Activated CD4-positive, alpha-beta T cell treated with anti-CD3 and anti-CD28 coated beads, Interleukin-2, amount 50 U/mL, for 4 hours (primary cell): ENCODE measurements at places on chromosomes 6 and 20.

- DNase-seq, result no peak
Observed at GRCh38 chr6:116996842-116997241, 119.8 kb downstream of the RFX6 start.

DNA sequence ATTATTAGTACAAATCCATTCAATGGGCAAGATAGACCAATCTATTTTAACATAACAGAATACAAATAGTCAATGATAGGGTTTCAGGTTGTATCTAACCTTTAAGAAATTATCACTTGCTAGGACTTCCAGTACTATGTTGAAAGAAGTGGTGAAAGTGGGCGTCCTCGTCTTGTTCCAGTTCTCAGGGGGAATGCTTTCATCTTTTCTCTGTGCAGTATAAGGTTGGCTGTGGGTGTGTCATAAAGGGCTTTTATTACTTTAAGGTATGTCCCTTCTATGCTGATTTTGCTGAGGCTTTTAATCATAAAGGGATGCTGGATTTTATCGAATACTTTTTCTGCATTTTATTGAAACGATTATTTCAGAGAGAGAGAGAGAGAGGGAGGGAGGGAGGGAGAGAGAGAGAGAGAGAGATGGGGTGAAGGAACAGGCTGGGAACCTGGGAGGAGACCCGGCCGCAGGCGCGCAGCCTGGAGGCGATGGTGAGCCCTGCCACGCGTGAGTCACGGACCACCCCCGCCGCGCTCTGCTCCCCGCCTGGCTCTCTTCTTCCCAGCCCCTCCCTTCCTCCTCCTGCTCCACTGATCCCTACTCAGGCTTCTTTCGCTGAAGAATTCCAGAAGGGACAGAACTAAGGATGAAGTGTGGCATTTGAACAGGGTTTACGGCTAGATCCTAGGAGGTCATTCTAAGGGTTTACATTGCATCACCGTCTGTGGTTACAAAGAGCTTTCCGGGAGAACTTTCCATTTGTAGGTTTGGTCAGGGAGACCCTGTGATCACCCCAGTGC lies 45.5 kb upstream of the HLA-E start:
- DNase-seq, result no peak

GRCh38 chr20:35344354-35344837 lies 52.2 kb upstream of the FAM83C start:
- DNase-seq, result no peak

- peak; percentile 36 for DNase-seq
Observed at GRCh38 chr6:26158581-26159356, 71.5 kb downstream of the HFE start.

DNA sequence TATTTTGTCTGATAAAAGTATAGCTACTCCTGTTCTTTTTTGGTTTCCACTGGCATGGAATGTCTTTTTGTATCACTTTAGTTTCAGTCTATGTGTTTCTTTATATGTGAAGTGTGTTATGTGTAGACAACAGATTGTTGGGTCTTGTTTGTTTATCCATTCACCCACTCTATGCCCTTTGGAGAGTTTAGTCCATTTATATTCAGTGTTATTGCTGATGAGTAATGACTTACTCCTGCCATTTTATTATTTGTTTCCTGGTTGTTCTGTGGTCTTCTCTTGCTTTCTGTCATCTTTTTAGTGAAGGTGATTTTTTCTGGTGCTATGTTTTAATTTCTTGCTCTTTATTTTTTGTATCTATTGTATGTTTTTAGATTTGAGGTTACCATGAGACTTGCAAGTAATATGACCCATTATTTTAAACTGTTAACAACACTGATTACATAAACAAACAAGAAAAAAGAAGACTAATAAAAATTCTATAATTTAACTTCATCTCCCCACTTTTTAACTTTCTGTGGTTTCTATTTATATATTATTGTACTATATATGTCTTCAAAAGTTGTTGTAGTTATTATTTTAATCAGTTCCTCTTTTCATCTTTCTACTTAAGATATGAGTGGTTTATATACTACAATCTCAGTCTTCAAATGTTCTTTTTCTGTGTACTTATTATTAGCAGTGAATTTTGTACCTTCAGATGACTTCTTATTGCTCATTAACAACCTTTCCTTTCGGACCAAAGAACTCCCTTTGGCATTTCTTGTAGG lies 323.4 kb downstream of the BTBD9 start:
- no peak for DNase-seq

DNA sequence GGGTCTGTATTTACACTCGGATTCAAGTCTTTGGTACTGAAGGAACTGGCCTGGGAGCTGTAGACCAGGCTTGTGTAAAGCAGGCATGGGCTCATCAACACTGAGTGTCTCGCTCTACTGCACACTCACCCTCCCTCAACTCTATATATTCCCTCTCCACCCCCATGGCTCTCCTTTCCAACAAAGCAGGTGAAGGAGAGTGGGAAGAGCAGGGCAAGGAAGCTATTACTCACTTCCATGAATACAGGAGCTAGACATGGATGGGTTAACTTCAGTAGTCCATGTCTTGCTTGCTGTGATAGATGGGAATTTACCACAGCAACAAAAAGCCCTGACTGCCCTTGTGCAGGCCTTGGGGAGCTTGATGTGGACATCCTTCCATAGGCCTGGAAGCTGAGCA lies 20.7 kb upstream of the SLC2A12 start:
- DNase-seq, result no peak

DNA sequence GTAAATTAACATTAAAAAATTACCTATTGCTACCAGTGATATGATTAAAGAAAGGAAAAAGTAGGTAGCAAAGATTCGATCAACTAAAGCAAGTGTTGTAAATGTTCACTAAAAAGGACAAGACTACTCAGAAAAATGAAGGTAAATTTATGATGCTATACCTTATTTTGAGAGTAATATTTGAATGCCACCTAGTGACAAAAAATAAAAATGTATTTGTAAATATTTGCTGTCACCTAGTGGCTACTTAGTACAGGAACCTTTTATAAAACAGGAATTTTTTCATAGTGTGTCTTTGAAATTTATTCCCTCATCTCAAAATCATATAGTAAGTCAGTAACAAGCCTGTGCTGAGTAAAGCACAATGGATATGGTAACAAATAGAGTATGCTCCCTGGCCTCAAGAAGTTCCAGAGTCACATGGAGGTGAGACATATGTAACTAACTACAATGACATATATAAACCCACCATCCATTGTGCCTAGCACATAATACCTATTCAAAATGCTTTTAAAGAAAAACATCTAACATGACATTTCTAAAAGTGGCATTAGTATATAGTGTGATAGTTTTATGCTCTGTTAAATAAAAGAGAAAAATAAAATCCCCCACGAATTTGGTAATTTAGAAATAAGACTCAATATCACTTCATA lies 193.1 kb upstream of the SIM1 start:
- no peak for DNase-seq

DNA sequence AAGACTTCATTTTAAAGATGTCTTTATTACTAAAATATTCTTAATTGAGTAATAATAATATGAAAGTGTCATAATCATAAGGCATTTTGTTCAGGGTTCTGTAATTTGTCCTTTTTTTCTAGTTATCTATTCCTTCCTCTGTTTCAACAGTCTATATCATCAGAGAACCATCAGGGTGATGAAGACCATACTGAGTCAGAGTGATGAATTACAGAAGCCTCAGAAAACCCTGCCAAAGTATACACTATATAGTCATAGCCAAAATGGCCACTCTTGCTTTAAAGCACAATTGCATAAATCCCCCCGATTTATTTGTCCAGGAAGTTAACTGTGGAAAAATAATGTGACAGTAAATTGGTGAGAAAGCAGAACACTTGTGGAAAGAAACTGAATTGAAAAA lies 735.0 kb downstream of the EPHA7 start:
- no peak for DNase-seq
